ENCODE measurements at places on chromosomes 1 and 21. TPM values are rescaled to one million over a fixed set of nuclear protein-coding genes. Genes with fewer than 3 reads are reported as not detected.

GRCh38 chr1:97508653-97509218 is 412.1 kb downstream of the DPYD start:
- DNase-seq = no peak

MACO1 gene
- total RNA-seq = 12.6 TPM

ATPAF1 gene
- 106 TPM for total RNA-seq

TFF3 gene
- total RNA-seq = not detected

PFKFB2 gene
- 15.6 TPM for total RNA-seq

DLGAP3 gene
- total RNA-seq = not detected

GRCh38 chr21:37615962-37616361 is 249.4 kb downstream of the DYRK1A start:
- DNase-seq = no peak

DNA sequence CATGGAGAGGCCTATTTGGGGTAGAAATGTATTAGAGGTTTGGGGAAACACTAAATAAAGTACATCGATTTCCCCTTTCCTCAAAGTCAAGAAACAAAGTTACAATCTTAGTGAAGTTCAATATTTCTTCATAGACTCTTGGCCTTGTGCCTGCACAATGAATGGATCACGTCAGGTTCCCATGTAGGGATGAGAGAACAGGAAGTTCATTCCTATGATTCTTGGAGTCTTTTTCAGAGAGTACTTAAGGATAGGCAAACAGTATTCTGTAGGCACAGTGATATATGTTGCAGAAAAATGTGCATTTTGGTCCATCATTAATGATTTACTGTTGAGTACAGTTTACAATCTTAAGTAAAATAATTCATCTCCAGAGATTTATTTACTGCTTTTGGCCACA is 275.5 kb downstream of the RGS7 start:
- DNase-seq = peak; percentile 13

PDE4B gene
- not detected for total RNA-seq

ALX3 gene
- not detected for total RNA-seq

DNA sequence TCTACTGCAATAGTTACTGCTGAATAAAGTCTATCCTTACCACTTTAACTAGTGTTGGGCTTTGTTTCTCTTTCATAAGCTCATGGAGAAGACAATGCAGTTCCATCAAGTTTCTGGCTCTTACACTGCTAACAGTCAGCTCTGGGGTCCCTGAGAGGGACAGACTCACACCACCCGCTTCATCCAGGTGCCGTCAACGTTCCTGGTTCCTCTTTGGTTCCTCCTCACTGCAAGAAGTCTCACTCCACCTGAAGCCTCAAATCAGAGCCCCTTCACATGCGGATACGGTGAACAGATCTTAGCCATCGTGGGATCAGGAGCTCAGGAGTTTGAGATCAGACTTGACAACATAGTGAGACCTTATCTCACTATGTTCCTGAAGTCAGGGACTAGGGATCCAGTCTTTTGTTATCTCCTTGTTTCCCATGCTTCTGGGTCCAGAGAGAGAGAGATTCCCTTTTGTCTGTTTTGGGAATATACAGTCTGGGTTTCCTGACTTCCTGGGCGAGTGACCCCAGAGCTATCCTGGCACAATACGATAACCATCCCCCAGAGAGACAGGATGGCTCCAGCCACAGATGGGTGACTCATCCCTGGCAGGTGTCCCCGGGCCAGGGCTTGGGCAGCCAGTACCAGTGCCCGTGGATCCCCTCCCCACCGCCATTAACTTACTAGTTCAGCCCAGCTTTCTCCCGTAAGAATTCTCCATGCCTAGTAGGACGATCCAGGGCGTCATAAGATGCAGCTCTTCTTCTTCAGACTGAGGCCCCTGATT is 14.3 kb upstream of the PCP4 start:
- DNase-seq = peak; percentile 93

CD48 gene
- not detected for total RNA-seq

DNA sequence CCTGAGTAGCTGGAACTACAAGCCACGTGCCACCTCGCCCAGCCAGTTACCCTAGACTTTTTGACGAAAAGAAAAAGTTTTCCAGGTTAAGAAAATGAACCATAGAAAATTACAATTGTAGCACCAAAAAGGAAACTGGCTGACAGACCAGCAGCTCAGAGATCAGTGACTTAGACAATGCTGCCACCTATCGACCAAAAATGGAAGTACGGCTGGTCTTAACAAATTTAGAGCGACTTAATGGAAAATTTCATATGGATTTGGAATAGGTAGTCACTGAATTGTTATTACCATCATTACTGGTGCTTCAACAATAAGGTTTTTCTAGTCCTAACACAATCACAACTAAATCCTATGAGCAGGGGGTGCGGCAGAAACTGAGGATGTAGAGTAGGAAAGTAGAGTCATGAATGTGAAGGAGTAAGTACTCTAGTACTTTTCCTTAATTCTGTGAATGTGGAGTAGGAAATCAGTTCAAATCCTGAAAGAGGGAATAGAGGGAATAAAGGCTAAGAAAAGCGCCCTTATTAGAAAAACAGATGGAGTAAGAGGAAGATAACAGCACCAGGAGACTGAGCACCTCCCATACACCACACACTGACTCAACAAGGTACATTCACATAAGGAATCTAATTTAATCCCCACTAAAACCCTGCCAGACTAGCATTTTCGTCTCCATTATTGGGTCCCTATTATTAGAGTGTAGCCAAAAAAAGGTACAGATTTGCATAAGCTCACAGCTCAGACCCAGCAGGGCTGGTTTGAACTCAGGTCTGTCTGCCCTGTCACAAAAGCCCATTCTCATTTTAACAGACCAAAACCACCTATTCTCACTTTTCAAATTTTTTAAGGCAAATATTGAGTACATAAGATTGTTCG is 37.9 kb upstream of the MGST3 start:
- DNase-seq = peak; percentile 76

DNA sequence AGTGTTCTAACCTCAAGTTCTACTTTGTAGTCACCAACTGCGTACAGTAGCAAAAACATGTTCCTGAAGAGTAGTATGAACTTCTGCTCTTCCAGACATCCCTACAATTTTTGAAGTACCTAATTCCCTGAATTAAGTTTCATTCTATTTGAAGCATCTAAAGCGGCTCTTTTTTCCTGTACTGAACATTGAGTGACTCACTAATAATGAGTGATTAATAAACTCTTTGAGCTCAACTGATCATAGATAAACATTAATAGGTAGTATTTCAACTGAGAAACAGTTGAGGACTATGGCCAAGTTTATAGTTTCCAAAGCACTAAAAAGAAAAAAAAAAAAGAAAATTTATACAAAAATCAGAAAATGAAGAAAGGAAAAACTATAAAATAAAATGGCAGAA is 683.1 kb downstream of the LTN1 start:
- no peak for DNase-seq

GRCh38 chr21:33116676-33117075 is 46.7 kb downstream of the OLIG1 start:
- DNase-seq = no peak

FABP3 gene
- total RNA-seq = 9.0 TPM

- DNase-seq = no peak
Observed at GRCh38 chr1:206907304-206907991, 10.2 kb downstream of the IL24 start.

DNA sequence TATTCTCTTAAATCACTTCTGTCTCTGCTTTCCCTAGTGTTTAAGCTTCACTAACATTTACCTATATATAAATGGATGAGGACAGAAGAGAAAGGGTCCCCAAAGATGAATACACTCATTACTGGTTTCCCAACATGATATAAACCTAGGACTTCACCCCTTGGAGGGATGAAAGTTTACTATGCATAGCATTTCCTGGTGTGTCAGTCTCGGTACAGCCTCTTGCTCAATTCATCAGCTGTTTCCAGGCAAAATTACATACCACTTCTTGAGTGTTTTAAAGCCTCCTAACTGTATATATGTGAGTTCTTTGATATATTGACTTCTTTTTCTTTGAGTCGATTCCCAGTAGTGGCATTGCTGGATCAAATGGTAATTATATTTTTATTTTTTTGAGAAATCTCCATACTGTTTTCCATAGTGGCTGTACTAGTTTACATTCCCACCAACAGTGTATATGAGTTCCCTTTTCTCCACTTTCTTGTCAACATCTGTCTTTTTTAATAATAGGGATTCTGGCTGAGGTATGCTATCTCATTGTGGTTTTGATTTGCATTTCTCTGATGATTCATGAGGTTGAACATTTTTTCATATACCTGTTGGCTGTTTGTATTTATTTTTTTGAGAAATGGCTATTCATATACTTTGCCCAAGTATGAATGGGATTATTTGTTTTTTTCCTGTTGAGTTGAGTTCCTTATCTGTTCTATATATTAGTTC is 259.3 kb upstream of the CACYBP start:
- DNase-seq = no peak

DNA sequence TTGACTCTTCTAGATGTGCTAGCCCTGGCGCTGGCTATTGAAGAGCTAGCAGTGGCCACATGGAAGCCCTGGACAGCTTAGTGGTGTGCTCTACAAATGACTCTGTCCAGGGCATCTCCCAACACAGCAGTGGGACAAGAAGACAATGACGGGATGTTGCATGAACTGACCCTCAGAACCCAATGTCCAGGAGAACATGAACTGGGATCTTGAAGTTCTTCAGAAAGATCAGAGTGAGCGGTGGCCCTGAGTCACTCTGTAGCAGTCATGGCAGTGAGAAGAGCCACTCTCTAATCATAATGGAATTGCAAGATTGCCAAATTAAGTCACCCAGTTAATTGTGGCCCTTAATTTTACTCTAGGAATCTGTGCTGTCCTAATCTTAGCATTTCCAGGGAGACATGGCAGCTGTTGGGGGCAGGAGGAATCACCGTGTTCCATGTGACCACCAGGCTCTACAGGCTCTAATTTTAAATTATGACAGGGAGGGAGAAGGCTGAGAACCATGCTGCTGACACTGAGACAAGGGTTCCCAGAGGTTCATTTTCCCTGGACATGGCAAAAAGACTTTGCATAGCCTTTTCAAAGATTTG is 10.2 kb upstream of the OBSCN start:
- no peak for DNase-seq

DNA sequence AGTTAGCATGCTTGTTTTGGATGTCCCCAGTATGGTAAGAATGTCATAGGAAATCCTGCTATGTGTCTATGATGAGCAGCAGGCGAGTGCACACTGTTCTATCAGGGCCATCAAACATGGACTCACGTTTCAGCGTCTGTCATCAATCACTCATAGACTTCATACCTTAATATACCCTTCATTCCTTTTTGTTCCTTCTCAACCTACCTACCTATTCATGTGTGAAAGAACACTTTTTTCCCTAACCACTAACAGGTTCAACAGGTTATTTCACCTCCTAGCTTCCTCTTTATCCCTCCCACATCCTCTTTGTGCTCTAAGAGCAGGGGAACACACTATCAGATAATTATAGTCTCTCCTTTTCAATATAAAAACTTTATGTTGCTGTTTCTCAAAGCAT is 300.6 kb downstream of the TM2D1 start:
- no peak for DNase-seq

DNA sequence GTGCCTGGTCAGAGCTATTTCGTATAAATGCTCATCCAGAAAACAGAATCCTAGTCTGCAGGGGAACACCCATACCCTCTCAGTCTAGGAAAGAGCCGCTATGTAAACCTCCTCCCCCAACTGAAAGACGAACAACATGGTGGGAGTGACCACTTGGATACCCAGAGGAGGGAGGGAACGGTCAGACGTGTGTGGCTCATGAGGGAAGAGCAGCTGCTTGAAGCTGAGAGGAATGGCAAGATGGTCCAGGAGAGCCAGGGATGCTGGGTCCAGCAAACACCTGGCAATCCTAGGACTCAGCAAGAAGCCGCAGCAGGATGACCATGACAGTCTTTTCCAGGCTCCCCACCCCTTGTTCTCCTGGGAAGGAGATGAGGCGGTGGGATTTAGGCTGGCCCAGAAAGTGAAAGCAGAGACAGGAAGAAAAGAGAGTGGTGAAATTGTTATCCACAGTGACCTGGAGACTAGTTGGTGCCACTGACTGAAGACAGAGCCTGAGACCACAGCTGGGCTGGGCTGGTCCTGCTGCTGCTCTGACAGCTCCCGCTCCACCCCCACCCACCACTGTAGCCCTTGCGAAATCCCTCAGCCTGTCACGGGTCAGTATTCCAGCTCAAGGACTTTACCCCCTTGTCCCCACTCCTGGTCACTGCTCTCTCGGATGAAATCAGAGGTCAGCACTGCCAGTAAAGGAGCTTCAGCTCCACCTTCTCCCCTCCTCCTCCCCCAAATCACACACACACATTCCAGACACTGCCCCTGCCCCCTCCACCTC is 3.6 kb downstream of the CERS2 start:
- DNase-seq = peak; percentile 53

- no peak for DNase-seq
Observed at GRCh38 chr1:238101923-238102322, 211.2 kb upstream of the ZP4 start.

DNA sequence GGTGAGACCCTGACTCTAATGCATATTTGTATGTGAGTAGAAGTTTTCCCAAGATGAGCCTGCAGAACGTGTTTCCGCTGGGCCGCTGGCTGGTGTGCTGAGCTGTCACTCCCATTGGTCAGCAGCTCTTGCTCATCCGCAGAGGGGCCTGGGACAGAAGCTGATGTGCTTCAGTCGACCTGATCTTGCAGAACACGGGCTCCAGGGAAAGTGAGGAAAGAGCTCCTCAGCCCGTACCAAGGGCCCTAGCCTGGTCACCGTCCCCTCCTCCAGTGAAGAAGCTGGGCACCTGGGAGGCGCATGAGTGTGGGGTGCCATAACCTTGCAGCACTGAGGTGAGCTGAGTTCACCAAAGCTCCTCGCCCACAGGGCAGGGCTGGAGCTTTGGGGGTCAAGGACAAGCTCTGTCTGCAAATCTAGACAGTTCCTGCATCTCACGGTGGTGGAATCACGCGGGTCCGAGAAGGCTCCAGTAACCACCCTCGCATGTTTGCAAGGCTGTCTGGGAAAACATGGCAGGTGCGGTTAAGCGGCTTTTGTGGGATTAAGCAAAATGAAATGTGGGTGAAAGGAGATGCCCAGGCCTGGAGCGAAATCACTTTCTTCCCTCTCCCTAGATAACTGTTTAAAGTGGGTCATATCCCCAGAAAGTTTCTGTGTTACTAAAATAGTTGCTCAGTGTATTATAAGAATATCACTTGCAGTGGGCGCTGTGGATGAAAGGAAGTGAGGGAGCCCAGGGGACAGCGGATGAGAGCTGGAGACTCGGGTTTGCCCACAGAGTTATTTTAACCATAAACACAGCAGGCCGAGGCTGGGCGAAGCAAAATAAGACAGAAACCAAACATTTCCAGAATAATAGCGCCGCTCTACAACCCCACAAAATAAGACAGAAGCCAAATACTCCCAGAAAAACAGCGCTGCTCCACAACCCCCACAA is 33.1 kb upstream of the LRRC3 start:
- DNase-seq = no peak
